ENCODE measurements at places on chromosomes 2 and 18.

DNA sequence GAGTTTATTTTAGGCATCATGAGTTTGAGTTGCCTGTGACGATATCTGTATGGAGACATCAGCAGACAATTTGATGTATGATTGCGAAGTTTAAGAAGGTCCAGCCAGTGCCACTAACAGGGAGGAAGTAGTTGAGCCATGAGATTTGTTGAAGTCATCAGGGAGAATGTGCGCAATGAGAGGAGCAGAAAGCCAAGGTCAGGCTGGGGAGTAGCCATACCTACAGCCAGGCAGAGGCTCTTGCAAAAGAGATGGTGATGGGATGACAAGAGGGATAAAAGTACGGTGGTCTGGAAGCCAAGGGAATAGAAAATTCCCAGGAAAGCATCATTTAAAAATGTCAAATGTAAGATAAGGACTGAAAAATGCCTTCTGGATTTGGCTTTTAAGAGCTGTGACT is 51.2 kb downstream of the LIMS1 start:
- DNase-seq: no peak

- no peak for DNase-seq
Measured at GRCh38 chr2:60528281-60529020, 25.0 kb downstream of the BCL11A start.

DNA sequence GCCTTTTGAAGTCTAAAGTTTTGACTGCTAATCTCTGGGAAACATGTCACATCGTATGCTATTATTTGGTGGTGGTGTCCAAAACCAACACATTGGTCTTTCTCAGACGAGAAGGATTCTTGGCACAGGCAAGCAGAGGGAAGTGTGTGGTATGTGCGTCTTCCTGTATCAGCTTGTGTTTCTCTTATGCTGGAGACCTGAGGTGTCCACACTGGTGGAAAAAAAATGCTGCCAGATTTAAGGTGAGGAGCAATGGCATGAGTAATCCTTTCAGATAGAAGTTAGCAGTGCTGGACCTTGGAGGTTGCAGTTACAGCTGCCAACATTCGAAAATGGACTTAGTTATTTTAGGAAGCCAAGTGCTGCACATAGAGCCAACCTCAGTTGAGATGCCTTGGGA is 11.7 kb upstream of the FHL2 start:
- no peak for DNase-seq

GRCh38 chr2:219116776-219117646 is 43.6 kb downstream of the NHEJ1 start:
- no peak for DNase-seq

DNA sequence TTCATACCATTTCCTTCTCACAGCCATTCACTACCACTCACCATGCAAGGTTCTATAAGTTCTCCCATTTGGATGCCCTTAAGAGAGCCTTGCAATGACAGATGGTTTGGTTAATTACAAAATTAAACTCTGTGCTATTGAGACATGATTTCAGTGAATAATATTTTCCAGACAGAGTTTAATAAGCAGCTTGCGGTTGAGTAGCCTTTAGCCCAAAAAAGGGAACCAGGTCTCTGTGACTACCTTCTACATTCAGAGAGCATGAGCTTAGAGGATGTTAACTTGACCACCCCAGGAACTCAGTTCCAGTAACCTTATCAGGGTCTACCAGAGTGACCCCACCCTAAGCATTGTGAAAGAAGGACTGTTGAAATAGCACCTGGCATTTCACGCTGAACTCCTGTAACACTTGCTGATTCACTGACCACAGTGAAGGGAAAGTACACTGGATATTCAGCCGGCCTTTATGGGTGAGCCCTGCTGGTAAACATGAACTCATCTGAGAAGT is 1173.1 kb upstream of the ZEB2 start:
- no peak for DNase-seq

DNA sequence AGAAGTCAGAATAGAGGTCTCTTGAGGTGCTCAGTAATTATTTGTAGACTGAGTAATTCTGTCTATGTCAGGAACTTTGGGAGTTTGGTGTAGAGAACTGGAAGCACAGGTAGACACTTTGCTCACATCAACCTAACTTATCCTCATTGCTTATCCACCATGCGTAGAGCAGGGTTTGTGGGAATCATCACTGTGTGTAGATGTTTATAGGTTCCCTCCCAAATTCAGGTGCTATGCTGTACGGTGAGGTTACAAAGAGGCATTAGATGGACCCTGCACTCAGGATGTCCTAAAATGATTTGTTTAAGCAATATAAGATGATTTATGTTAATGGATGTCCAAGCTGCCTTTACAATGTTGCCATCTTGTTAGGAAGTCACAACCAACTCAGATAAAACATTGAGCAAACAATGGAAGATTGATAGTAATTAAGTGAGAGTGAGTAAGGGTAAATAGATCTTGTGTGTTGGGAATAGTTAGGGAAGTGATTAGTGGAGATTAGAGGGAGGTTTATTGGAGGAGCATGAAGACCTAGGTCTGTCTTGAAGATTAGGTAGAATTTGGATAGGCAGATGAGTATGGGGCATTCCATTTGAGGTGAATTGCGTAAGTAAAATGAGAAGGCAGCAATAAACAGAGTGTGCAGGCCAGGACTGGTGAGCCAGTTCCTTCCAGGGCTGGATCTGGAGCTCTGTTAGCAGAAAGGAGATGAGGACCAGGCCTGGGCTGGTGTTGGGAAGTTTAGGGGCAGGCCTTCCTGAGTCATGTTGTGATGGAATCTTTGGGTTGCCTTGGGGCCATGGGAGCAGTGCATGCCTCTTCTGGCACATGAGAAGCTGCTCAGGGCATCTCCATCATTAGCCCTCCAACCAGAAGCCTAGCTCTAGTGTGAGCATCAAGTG is 12.1 kb downstream of the EPAS1 start:
- DNase-seq: no peak

DNA sequence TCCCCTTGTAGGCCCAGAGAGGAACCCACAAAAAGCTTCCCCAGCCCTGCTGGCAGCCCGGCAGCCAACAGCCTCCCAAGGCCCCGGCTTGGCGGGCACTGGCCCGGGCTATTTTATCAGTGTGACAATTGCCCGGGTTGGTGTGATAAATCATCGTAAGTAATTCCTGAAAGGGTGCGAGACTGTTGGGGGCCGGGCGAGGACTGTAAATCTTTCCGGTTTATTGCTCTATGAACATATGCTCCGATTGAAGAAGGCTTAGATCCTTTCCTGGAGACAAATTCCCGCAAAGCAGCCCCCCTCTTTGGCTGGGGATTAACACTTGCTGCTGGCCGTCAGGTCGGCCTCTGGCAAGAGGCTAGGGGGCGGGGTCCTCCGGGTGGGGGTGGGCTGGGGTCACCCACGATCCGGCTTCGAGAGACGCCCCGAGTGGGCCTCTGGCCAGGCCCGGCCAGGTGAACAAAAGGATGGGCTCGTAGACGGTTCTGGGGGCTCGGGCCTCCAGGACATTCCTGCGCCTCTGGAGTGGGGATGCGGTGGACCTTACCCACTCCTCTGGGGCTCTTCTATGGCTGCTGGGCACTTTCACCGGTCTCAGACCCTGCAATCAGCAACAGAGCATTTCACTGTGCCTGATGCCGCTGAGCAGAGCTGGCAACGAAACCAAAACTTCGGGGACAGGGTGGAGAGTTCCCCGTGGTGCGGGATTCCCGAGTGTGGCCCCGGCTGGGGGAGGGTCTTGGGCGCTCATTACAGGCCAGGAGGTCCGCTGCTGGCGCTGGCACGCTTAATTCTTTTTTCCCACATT is 2.0 kb downstream of the HOXD3 start:
- DNase-seq: no peak

DNA sequence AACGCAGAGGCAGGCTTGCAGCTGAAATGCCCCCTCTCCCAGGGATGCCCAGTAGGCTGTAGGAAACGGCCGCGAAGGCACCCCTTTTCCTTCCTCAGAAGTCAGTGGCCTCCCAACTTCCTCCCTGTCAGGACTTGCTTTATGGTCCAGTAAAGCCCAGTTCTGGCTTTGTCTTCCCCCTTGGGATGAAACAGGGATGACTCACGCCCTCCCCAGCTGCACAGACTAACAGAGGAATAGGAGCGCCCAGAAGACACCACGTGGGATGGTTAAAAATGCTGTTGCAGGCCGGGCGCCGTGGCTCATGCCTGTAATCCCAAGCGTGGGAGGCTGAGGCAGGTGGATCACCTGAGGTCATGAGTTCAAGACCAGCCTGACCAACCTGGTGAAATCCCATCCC is 6.9 kb downstream of the CREG2 start:
- DNase-seq: peak; percentile 24

GRCh38 chr2:54652540-54652939 is 70.9 kb upstream of the EML6 start:
- DNase-seq: no peak

DNA sequence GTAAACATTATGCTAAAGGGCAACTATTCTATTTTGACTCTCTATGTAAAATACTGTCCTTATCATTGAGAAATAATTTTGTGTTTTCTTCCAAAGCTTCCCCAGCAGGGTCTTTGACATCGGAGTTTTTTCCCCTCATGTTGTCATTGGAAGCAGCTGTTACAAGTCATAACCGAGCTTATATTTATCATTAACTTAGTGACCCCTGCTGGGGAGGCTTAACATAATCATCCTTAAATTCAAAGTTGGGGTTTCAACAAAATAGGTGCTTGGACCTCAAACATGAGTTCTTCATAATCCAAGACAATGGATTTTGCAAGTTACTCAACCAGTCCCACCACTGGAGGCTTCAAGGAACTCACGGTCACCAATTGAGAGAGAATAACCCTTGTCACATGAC is 330.9 kb downstream of the DCC start:
- DNase-seq: no peak

DNA sequence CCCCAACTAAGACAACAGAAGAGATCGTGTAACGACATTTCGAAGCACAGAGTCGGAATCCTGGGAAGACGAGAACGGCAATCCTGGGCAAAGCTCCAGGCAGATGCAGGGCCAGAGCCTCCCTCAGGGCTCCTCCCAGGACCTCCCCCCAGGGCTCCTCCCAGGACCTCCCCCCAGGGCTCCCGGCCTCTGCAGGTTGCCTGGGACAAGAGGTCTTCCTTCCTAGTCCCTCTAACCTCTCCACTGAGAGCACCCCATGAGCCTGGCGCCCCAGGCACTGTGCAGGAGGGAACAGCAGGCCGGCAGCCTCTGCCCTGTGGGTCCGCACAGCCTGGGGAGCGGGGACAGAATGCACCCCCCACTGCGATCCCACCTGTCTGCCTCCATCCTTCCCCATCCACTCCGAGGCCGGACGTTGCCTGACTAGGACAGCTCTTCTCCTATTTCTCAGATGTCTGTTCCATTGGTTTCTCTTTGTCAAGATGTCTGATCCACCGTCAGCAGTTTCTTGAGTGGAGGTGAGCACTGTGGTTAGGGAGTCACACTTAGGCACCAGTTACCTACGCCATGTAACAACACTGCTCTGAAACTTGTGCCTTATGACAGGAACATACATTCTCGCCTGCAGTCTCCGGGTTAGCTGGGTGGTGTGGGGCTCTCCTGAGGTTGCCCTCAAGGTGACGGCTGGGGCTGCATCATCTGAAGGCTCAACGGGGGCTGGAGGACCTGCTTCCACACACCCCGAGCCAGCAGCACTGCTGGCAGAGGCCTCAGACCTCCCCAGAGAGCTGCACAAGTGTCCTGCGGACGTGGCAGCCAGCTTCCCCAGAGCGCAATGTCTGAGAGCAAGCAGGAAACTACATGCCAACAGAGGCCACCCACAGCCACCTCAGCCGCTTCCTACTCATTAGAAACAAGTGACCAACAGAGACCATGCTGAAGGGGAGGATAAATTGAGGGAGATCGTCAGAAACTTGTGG is 28.9 kb downstream of the ADI1 start:
- DNase-seq: no peak

- DNase-seq: no peak
Measured at GRCh38 chr2:128702616-128703015, 383.9 kb upstream of the HS6ST1 start.

DNA sequence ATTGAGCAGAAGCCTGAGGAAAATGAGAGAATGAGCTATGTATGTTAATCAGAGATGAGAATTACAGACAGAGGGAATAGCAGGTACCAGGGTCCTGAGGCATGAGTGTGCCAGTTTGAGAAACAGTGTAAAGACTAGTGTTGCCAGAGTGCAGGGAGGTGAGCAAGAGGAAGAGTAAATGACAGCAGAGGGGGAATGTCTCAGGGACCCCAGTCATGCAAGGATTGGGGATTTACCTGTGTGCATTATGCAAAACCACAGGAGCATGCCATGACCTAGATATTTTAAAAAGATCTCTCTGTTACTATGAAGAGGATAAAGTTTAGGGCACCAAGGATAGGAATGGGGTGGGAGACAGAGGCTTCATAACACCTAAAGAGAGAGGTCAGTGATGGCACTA is 72.1 kb downstream of the TTC32 start:
- DNase-seq: no peak

DNA sequence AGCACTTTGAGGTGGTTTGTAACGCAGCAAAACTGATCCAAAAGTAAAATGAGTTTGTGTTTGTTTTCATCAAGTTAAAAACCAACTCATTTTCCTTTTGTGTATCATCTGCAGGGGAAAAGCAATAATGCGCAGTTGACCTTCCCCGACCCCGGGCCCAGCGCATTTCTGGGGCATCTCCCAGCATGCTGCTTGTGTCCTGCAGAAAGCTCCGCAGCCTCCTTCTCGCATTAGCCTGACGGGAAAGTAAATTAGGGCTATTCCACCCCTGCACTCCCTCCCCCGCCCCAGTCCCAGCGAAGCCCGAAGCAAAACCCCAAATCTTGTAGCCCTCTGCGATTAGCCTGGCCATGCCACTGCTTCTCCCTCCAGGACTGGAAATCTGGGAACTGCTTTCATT is 82.0 kb upstream of the PPM1B start:
- DNase-seq: no peak

GRCh38 chr2:9238591-9239326 is 32.1 kb downstream of the ASAP2 start:
- no peak for DNase-seq

DNA sequence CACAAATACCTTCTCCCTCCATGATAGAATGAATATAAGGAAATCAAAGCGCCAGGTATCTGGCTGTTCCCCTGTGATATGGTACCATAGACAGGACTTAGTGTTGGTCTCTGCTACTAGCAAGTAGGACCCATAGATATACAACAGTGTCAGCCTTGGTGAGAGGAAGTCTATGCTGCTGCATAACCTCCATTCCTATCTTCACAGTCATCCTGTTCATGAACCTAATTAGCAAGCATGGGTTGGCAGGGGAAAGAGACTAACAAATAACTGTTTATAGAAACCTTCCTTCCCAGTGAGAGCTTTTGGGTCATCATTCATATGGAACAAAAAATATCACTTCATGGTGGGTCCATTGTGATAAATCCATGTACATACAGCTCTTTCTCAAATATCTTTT is 188.9 kb upstream of the FAM98A start:
- no peak for DNase-seq

DNA sequence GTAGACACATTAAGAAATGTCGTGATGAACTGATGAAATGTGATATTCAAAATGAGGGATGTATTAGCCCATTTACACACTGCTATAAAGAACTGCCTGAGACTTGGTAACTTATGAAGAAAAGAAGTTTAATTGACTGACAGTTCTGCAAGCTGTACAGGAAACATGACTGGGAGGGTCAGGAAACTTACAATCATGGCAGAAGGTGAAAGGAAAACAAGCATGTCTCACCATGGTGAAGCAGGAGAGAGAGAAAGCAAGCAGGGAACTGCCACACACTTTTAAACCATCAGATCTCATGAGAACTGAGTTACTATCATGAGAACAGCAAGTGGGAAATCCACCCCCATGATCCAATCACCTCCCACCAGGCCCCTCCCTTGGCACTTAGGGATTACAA is 1010.8 kb upstream of the CELF4 start:
- no peak for DNase-seq
